ENCODE measurements at places on chromosomes 1 and 21. TPM values are rescaled to one million over a fixed set of nuclear protein-coding genes. Genes with fewer than 3 reads are reported as not detected.

MIXL1 gene
- 0.50 TPM for total RNA-seq

EPHA8 gene
- total RNA-seq = 1.8 TPM

RASAL2 gene
- 32.6 TPM for total RNA-seq

KLHDC9 gene
- 10.0 TPM for total RNA-seq

OR2T2 gene
- total RNA-seq = not detected

DNA sequence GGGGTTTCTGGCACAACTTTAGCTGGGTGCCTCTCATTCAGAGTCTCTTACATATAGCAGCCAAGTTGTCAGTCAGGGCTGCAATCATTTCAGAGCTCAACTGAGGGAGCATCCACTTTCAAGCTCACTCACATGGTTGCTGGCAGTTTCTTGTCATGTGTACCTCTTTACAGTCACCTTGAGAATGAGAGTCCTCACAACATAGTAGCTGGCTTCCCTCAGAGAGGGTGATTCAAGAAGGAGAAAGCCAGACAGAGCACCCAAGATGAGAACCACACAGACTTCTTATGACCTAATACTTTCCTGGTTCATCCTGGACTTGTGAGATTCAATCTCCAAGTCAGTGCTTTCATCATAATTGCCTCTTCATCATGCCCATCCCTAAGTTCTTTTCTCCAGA is 57.2 kb downstream of the DPT start:
- H3K4me3 ChIP-seq = no peak overlapping the region
- no peaks in the 10 kb centered on the region for H3K27me3 ChIP-seq
- H3K36me3 ChIP-seq = no peaks in the 10 kb centered on the region
- DNase-seq = no peak
- H3K27ac ChIP-seq = no peak overlapping the region

- no peak overlapping the region for H3K27ac ChIP-seq
- H3K4me1 ChIP-seq = peaks cover 4% of the 10 kb centered on the region
- H3K36me3 ChIP-seq = no peaks in the 10 kb centered on the region
Observed at GRCh38 chr1:212928323-212929291, 21.7 kb upstream of the VASH2 start.

GRCh38 chr1:157249739-157250138 is 111.5 kb upstream of the ETV3 start:
- no peaks in the 10 kb centered on the region for H3K27me3 ChIP-seq
- H3K27ac ChIP-seq = no peak overlapping the region
- no peak overlapping the region for H3K4me3 ChIP-seq
- no peaks in the 10 kb centered on the region for H3K36me3 ChIP-seq
- no peak for DNase-seq

DNA sequence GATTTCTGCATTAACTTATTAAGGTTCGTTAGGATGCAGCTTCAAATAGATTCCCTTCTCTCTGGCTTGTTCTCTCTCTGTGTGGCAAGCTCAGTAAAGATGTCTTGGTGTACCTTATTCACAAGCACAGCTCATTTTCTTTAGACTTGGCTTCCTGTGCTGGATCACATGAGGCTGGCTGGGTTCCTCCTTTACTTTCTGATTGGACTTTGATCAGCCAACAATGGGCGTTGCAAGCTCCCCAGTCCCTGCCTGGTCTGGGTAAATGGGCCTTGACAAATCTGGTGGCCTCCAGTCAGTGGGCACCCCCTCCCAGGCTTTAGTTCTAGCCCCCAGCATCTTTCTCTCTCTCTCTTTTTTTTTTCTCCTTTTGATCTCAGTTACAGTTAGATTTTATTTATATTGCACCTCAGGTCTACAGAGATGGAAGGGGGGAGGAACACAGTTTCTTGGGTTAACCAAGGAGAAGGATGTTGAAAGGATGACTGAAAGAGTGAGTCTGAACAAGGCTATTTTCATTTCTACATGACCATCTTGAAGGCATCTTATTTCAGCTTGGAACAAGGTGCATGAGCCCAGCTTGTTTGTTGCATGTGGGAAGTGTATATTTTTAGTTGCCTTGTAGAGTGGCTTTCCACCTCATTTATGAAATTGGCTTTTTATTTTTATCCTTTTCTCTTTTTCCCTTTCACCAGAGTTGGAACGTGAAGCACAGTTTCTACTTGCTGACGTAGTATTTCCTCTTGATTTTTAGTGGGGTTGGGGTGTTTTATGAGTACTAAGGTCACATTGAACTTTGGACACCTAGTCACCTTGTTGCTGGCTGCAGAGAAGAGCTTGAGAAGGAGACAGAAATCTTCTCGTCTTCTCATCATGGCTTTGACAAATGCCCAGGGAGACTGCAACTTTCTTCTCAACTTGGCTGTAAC is 77.1 kb downstream of the PBX1 start:
- H3K27ac ChIP-seq = peak overlapping the region; percentile 65
- peaks cover 30% of the 10 kb centered on the region for H3K4me1 ChIP-seq
- H3K4me3 ChIP-seq = no peak overlapping the region
- no peaks in the 10 kb centered on the region for H3K27me3 ChIP-seq
- peaks cover under 1% of the 10 kb centered on the region for H3K36me3 ChIP-seq
- no peak for DNase-seq

DNA sequence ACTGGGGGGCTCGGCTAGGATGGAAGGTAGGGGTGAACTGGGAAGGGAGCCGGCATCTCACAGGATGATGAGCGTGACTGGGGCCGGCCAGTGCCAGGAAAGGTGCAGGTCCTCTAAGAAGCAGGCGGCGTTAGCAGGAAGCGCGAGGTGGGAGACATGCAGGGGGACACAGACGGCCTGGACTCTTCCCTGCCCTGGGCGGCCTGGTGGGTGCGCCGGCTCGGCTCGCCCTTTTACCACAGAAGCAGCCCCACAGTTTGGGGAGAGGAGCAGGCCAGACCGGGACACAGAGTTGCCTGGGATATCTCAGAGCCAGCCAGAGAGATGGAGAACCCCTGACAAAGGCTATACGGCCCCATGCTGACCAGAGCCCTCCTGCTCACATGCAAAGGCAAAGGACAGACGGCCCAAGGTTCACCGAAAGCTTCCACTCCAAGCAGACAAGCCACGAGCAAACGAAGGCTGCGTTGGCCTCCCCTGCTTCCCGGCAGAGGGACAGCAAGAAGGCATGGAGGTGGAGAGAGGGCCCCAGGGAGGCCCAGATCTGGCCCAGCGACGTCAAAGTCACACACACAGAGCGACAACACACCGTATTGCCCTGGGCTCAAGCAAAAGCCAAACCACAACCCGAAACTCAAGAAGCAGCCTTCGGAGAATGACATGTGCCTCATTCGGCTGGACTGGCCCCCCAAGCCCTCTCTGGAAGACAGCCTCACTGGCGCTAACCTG is 14.9 kb upstream of the ALDH4A1 start:
- no peak overlapping the region for H3K27ac ChIP-seq
- peaks cover 73% of the 10 kb centered on the region for H3K36me3 ChIP-seq
- no peak for DNase-seq
- no peak overlapping the region for H3K4me3 ChIP-seq
- no peaks in the 10 kb centered on the region for H3K27me3 ChIP-seq

GRCh38 chr1:65357291-65357960 is 48.1 kb downstream of the DNAJC6 start:
- DNase-seq = no peak
- H3K36me3 ChIP-seq = no peaks in the 10 kb centered on the region
- no peak overlapping the region for H3K4me3 ChIP-seq
- no peak overlapping the region for H3K27ac ChIP-seq

DNA sequence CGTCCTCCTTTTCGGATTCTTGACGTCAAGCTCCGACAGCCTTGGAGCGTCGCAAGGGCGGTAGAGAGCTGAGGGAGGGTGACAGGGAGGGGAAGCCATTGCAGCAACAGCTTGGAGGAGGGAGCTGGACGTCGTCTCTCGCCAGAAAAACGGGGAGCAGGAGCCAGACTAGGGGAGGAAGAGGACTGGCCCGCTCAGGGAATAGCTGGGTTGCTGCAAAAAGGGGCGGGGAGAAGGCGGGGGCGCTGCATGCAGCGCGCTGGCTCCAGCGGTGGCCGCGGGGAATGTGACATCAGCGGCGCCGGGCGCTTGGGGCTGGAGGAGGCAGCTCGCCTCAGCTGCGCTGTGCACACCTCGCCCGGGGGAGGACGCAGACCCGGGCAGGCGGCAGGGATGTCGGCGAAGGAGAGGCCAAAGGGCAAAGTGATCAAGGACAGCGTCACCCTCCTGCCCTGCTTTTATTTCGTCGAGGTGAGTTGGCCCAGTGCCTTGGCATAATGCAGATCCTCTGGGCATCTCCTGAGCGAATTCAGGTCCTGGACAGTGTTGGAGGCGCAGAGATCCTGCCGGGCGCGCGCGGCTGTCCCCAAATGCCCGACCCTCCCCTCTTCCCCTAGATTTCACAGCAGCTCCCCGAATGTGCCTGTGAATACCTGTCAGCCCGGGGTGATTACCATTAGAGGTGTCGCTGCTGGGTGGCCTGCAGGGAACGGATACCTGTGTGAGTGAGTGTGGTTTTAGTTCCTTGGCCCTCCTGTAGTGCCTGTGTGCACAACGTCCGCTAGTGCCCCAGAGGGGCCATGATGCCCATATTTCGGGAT is at the start of gene PLPPR4:
PLPPR4 (plus strand) TSS at position 292 of the 821 bp plus-strand sequence; CDS start at position 394, 102 bp downstream.
- no peaks in the 10 kb centered on the region for H3K36me3 ChIP-seq
- H3K27ac ChIP-seq = peak within 1 kb of the TSS; percentile 67
- peak; percentile 43 for DNase-seq
- H3K4me3 ChIP-seq = peak within 1 kb of the TSS; percentile 48
- peaks cover 4% of the 10 kb centered on the region for H3K27me3 ChIP-seq

DNA sequence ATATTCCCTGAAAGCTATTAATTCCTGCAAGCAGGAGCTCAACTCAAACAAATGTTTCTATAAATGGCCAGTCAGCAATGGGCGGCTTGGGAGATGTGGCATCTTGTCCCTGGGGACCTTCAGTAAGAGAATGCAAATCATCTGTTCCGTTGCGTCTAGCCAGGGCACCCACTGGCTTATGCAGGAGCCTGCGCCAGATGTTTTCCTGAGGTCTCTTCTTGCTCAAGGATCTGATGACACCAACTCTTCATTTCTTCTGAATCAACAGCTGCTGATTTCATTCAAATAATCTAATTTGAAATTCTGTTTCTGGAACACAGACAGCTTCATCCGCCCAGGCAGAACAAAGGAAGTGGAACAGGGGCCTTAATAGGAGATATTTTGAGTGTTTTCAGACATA is 70.0 kb upstream of the AJAP1 start:
- H3K4me3 ChIP-seq = no peak overlapping the region
- no peaks in the 10 kb centered on the region for H3K27me3 ChIP-seq
- H3K36me3 ChIP-seq = no peaks in the 10 kb centered on the region
- DNase-seq = no peak

- DNase-seq = peak; percentile 57
- H3K27ac ChIP-seq = peak overlapping the region; percentile 59
- H3K4me3 ChIP-seq = no peak overlapping the region
- H3K36me3 ChIP-seq = no peaks in the 10 kb centered on the region
- H3K4me1 ChIP-seq = peaks cover 5% of the 10 kb centered on the region
- no peaks in the 10 kb centered on the region for H3K27me3 ChIP-seq
Observed at GRCh38 chr1:183942933-183943693, 94.4 kb downstream of the COLGALT2 start.

GRCh38 chr1:200542162-200542561 is 78.4 kb downstream of the KIF14 start:
- H3K4me1 ChIP-seq = no peaks in the 10 kb centered on the region
- H3K36me3 ChIP-seq = no peaks in the 10 kb centered on the region
- no peaks in the 10 kb centered on the region for H3K27me3 ChIP-seq
- H3K4me3 ChIP-seq = no peak overlapping the region

- DNase-seq = no peak
- no peaks in the 10 kb centered on the region for H3K4me1 ChIP-seq
- no peak overlapping the region for H3K27ac ChIP-seq
- no peaks in the 10 kb centered on the region for H3K27me3 ChIP-seq
Observed at GRCh38 chr1:112893288-112894009, 62.5 kb downstream of the SLC16A1 start.

DNA sequence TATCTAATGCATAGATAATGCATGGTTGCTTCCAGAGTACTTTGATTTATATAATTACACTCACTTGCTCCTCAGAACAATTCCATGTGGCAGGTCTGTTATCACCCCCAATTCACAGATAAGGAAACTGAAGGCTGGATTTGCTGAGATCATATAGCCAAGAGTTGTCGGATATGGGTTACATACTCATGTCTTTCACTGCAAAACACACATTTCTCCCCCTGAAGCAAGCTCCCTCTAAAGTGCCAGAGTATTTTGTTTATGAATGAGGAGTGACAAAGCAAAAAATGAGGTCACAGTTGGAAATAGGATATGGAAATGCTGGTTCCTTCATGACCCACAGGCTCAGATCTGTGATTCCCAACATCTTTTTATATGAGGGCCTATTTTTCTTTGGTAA is 134.2 kb downstream of the ROR1 start:
- H3K27me3 ChIP-seq = no peaks in the 10 kb centered on the region
- DNase-seq = no peak
- H3K27ac ChIP-seq = no peak overlapping the region
- H3K4me1 ChIP-seq = no peaks in the 10 kb centered on the region
- no peaks in the 10 kb centered on the region for H3K36me3 ChIP-seq

DNA sequence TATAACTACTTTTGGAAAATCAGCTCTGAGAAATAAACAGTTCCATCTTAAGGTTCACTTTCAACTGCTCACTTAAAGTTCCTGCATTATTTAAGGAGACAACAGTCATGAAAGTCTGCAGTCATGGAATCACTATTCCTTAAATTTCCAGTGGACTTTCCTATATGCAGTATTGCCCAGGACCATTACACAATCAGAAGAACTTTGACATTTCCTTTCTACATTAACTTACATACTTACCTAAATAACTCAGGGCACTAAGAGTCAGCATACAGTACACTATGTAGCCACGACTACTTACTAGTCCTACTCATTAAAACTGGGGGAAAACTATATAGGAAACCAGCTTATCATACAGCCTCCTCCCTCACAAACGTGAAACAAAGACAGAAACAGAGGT is 220.1 kb downstream of the SLC45A1 start:
- H3K4me1 ChIP-seq = no peaks in the 10 kb centered on the region
- no peak for DNase-seq
- no peak overlapping the region for H3K4me3 ChIP-seq
- H3K36me3 ChIP-seq = peaks cover 5% of the 10 kb centered on the region

DNA sequence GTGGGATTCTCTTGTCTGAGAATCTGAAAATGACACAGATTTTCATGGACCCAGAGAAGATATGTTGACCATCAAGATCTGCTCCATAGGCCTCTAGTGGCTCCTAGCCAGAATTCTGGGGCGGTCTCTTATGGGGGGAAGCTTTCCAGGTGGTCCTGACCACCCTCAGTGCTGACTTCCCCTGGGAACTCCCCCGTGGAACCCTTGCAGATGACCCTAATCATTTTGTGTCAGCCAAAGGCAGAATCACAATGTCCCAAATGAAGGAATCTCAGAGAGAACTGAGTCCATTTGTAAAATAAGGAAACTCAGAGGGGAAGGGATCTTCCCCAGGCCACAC is 3.6 kb downstream of the HEYL start:
- no peaks in the 10 kb centered on the region for H3K36me3 ChIP-seq
- peaks cover 40% of the 10 kb centered on the region for H3K4me1 ChIP-seq
- no peak overlapping the region for H3K27ac ChIP-seq
- H3K4me3 ChIP-seq = no peak overlapping the region

Measured in spinal cord (tissue), 10 donors.